ENCODE measurements at places on chromosomes 2 and 18. TPM values are rescaled to one million over a fixed set of nuclear protein-coding genes. Genes with fewer than 3 reads are reported as not detected.
A peak's percentile ranks its signal among the peaks of the same experiment; 100 is the strongest.

IL36B gene
- not detected for polyA plus RNA-seq

ZNF532 gene
- polyA plus RNA-seq, result 112 TPM

POTEC gene
- 0.03 TPM for polyA plus RNA-seq

DHRS9 gene
- polyA plus RNA-seq, result 0.68 TPM

DNA sequence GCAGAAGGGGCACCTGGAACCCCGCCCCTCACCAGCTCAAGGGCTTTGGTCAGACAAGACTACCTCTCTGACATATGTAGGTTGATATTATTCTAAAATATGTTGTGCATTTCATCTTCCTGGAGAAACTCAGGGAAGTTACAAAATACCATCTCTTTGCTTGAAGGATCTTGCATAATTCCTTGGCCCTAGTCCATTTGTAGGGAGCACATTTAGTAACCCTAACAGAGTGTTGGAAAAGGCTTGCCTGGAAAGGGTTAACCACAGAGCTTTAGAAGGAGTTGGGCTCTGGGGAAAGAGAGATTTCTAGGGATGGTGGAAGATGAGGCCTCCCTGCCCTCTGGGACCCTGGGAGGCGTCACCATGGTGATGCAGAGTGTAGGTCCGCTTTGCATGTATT lies 143.0 kb upstream of the SLC1A4 start:
- no peak for DNase-seq

DNA sequence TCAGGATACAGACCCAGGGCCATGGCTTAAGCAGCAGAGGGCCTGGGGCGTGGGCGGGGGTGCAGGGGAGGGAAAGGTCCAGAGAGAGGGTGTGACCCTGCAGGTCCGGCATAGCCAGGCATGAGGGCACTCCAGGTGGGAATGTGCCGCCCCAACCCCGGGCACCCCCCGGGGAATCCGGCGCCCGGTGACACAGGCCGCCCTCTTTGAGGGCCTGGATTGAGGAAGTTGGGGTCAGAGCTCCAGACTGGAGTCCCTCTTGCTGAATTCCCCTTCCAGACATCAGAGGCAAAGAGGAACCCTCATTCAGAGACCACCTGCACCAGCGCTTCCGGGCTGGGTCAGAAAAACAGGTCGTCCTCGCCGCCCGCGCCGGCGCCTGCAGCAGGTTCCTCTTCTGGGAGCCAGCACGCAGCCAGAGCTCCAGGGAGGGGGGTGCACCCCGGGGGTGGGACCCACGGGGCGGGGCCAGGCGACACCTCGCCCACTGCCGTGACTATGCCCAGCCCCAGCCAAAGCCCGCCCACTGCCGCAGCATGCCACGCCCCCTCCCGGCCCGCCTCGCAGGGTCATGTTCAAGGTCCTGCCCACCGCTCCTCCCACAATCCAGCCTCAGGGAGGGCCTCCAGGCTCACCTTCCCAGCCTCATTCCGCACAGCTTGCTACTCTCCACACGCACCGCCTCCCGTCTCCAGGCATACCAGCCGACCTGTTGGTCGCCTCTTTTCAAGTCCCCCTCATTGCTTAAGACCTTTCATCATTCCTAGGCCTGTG lies 98.3 kb upstream of the ID2 start:
- DNase-seq, result peak; percentile 88

DNA sequence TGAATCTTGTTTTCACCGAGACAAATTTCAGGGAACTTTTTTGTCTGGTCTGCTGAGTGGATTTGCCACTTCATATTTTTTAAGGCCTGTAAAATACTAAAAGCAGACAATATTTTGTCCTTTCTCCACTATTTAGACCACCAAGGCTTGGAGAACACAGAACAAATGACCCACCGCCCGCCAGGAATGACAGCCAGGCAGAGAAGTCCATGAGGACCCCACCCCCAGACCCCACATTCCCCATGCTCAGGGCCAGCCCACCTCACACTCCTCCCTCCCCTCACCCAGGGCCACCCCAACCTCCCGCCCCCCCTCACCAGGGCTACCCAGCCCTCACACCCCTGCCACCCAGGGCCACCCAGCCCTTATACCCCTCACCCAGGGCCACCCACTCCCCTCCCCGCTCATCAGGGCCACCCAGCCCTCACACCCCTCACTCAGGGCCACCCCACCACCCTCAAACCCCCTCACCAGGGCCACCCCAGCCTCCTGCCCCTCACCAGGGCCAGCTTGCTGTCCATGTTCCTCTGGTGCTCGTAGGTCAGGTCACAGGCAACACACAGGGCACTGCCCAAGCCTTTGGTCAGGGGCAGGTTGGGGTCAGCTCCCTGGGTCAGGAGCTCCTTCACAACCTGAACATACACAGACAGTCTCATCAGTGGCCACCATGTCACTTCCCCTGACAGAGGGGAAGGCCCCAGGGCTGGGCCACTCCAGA lies 50.6 kb downstream of the ANKMY1 start:
- DNase-seq, result no peak

- no peak for DNase-seq
Measured at GRCh38 chr18:67239826-67240225, 276.7 kb downstream of the DSEL start.

- no peak for DNase-seq
Measured at GRCh38 chr2:144165599-144166250, 354.2 kb downstream of the ZEB2 start.

DNA sequence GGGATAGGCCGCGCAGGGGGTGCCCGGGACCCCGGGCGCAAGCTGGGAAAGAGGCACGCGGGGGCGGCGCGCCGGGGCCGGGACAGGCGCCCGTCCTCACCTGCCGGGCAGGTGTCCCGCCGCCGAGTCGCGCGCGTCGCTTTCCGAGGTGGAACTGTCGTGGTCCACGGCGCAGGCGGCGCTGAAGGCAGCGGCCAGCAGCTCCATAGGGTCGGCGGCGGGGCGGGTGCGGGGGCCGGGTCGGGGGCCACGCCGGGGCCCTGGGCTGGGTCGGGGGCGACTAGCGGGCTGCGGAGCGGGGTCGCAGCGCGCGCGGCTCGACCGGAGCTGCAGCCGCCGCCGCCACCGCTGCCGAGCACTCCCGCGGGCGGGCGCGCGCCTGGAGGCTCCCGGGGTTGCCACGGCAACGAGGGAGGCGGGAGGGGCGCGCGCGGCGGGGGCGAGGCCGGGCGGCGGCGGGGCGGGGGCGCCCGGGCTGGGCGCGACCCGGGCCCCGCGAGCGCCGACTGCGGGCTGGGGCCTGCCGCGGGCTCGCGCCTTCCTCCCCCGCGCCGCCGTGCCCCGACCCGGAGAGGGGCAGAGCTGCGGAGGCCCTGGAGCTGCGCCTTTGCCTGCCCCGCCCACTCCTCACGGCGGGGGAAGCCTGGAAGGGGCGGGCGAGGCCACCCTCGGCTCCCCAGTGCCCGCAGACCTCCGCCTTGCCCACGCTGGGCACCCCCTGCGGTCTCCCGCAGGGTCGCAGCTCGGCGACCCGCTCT lies 57.9 kb downstream of the SNORC start:
- no peak for DNase-seq

DNA sequence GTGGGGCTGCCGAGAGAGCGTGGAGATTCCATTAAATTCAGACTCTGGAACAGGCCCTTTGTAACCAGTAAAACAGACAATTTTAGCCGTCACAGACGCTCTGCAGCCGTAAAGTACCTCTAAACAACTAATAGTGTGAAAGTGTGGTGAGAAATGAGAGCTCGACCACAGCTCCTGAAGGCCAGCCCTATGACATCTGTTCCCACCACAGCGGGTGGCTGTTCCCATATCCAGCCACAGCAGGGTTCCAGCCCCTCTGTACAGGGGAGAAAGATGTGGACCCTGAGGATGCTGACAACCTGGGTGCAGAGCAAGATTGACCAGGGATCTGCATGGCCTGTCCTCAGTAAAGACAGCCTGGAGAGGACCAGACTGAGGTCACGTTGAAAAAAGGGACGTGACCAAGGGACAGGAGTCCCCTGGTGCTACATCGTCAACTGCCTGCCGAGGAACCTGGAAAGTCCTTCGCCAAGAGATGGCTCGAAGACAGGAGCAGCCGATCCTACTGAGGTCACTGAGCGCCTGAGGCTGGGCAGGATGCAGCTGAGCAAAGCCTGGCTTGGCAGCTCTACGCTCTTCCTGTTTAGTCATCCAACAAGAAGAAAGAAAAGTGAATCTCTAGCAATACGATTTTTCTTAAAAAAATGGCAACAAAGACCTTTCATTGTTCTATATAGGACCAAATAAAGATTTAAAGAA lies 831.7 kb downstream of the RNF144A start:
- no peak for DNase-seq

- no peak for DNase-seq
Measured at GRCh38 chr18:47587587-47587986, 336.1 kb upstream of the SKOR2 start.

Data from left kidney (tissue), 8 donors.